Neuronal stem cell (in vitro differentiated cells): ENCODE measurements at places on chromosomes 12 and 14.

DNA sequence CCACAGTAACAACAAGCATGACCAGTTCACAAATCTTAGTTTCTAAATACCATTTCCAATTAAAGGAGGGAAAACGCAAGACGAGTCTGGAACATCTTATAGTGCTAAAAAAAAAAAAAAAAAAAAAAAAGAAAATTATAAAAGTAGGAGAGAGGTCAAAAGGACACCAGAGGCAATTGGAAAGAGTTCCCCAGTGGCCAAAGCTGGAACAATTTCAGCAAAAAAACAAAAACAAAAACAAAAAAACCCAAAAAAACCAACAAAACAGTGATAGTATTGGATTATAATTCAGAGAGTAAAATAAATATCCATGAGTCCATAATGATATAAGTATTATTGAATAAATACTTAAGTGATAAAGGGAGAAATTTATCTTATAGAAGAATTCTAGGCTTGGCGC is 10.3 kb upstream of the NAP1L1 start:
- DNase-seq: no peak

GRCh38 chr12:62598846-62599245 is 132.2 kb downstream of the MON2 start:
- no peak for DNase-seq

DNA sequence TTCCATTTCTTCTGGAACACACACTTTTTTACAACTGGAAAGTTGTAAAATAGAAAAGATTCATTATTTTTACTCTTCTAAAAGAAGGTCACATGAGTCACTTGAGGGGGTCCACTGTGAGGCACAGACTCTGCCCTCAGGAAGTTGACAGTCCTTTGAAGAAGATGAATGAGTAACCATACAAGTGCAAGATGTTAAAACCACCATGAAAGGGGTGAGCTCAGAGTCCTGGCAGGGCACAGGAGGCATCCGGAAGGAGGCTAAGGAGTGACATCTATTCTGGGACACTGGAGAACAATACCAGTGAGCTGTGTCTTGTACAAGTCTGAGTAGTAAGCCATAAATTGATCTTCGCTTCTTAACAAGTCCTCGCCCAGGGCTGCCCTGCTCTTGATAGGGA is 126.0 kb upstream of the FRMD6 start:
- no peak for DNase-seq

DNA sequence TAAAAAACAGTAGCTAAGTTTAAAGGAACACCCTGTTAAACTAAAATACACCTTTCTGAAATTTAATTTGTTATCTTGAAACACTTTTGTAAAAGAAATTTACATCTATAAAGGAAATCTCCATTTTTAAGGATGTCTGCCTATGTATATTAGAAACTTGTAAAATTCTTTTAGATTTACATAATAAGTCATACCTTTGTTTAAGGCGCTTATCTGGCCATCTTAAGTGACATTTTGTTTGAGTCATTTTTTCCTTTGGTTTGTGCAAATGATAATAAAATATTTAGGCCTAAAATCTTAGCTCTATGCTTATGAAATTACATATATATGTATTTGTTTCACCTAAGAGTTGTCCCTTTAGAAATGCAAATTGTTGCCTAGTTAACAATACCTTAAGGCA is 1193.4 kb downstream of the FSCB start:
- DNase-seq: no peak

- no peak for DNase-seq
Observed at GRCh38 chr14:30603402-30603801, 18.7 kb upstream of the SCFD1 start.

- DNase-seq: no peak
Observed at GRCh38 chr14:28756884-28757570, 9.6 kb upstream of the FOXG1 start.

DNA sequence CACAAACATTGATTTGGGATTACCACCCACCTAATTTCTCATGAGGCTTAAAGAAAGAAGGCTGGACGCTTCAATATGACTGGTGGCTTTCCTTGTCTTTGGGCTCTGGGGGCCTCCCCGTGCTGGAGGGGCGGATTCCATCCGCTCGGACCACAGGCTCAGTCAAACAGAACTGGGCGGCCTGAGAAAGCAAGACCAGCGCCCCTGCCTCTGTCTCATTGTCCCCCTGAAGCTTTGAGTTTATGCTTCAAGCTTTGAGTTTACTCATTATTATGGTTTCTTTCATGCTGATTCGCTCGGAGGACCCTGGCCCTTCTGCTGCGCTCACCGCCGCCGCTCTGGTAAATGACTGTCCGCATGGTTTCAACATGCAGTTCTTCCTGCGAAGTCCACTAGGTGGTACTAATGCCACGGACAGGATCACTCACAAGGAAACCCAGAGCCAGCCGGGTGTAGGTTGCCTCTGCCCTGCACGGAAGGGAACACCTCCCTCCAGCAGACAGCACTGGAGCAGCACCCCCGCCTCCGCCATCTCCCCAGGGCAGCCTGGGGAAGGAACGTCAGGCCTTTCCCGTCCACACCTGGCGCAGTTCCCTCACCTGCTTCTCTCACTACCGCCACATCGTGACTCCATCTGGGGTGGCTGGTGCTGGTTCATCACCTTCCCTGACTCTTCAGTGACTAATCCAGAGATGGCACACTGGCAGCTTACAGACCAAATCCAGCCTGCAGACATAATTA is 13.2 kb upstream of the TIGAR start:
- DNase-seq: peak; percentile 67

DNA sequence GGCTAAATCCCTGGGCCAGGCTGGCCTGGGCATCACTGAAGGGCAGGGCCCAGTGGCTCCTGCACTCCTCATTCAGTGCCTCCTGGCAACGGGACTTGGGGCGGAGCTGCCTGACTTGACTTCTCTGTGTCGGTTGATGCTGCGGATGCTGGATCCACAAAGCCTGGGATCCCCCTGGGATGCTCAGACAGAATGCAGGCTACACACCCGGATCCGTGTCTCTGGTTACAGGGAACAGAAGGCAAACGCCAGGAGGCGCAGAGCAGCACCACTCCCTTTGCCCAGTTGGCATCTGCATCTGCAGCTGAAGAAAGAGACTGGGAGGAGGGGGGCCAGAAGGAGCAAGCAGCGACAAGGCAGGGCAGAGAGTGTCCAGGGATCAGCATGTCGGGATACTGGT is 154.5 kb upstream of the FKBP4 start:
- DNase-seq: no peak

DNA sequence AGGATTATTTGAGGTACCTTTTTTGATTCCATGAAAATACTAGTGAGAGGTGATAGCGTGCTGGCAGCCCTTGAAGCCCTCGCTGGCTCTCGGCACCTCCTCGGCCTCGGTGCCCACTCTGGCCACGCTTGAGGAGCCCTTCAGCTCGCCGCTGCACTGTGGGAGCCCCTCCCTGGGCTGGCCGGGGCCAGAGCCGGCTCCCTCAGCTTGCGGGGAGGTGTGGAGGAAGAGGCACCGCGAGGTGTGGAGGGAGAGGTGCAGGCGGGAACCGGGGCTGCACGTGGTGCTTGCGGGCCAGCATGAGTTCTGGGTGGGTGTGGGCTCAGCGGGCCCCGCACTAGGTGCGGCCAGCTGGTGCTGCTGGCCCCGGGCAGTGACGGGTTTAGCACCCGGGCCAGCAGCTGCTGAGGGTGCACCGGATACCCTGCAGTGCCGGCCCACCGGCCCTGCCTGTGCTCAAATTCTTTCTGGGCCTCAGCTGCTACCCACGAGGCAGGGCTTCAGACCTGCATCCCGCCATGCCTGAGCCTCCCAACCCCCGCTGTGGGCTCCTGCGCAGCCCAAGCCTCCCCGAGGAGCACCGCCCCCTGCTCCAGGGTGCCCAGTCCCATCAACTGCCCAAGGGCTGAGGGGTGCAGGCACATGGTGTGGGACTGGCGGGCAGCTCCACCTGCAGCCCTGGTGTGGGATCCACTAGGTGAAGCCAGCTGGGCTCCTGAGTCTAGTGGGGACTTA is 7.4 kb downstream of the MOK start:
- no peak for DNase-seq

DNA sequence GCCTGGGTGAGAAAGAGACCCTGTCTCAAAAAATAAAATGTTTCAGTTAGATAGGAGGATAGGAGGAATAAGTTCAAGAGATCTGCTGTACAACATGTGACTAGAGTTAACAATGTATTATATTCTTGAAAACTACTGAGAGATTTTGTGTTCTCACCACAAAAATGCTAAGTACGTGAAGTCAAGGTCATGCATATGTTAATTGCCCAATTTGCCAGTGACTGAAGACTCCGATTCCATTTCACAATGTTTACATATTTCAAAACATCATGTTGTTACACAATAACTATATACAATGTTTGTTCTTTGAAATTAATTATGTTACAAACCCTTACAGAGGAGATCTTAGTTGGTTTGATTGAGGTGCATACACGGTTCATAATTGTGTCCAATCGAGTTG is 52.1 kb downstream of the SLC15A4 start:
- DNase-seq: no peak

GRCh38 chr14:92135269-92135668 is 13.5 kb downstream of the CPSF2 start:
- no peak for DNase-seq

GRCh38 chr12:19121449-19122018 is 8.0 kb upstream of the PLEKHA5 start:
- DNase-seq: no peak

DNA sequence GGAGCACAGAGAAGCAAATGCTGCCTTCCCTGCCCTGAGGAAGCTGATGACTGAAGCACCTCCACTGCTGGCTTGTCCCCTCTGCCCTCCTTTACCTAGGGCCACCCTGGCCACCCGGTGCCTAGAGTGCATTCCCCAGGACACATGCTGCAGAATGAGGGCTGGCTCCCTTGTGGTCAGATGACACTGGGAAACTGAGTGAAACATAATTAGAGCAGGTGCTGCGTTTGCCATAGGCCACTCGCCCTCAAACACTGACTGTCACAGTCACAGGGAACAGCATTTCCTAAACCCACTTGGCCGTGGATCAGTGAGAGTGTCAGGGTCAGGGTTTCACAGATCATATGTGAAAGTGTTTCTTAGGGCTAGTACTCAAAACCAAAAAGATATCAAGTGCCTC is 16.0 kb downstream of the TCHP start:
- no peak for DNase-seq

DNA sequence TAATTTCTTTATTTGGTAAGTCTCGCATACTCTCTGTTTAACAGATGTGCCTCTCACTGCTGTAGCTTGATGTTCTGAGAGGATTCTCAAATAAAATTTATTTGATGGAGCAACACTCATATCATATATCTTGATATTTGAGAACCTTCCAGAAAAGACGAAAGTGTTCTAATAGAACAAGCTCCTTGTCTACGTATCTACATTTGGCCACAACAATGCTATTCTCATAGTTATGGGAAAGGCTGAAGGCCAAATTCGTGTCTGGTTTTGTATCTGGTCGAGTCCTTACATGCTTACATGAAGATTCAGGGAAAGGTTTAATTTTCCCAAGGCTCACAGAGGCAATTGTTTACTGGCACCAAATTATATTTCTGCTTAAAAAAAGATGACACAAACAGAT is 186.7 kb upstream of the SLC38A2 start:
- DNase-seq: no peak
